ENCODE measurements at places on chromosomes 16 and 17. TPM values are rescaled to one million over a fixed set of nuclear protein-coding genes. Genes with fewer than 3 reads are reported as not detected.

Gene GPRC5C
- total RNA-seq: 2.7 TPM

DNA sequence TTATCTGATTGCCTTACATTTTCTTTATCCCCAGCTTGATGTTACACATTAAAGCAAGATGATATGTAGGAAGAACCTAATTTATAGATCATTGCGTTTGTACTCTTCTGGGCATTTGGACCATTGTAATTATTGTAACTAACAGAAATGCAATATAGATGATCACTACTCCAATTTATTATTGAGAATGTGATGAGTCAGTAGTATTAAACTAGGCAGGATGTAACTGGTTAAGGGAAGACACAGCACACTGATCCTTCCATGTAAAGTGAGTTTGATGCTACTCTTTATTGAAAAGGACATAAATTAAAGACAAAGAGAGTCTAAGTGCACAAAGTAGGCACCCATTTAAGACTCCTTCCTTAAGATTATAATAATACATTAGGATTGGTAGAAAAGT, 223.8 kb downstream of the KIF2B start:
- no peak for DNase-seq

Gene ZNF267
- 18.6 TPM for total RNA-seq

Gene NEUROD2
- not detected for total RNA-seq

GRCh38 chr16:89412811-89413210, 77.5 kb downstream of the ANKRD11 start:
- no peak for DNase-seq

GRCh38 chr17:67221062-67221998, 23.7 kb downstream of the HELZ start:
- DNase-seq: no peak

DNA sequence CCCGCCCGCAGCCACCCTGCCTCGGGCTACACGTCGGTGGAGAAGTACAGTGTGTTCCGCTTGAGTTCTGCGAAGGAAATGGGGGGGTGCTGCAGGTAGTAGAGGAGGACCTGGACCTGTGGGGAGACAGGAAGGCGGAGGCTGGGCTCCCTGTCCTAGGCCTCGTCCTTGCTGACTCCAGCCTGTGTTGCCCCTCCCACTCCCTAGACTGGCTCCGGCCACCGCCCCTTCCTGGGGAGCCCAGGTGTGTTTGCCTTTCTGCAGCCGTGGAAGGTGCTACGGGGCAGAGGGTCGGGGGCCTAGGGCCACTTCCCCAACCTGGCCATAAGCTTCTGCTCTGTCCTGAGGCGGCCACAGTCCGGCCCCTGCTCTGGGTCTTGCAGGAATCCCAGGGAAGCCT, 9.1 kb downstream of the TIMM22 start:
- no peak for DNase-seq

Gene KIAA0513
- total RNA-seq: 8.9 TPM

DNA sequence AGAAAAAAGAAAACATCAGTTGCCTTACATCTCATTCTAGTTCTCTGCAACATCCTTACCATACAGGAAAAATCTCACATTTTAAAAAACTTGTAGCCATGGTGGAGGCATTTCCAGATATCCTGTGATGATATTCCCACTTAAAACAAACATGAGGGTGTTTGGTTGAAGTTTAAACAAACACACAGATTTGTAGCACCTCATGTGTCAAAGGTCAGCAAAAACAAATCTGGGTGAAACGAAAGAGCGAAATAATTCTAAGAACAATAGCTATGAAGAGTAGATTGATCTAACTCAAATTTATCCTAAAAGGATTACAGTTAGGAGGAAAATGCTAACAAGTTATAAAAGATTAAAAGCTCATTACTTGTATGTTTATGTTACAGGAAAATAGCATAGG, 83.1 kb upstream of the IRX5 start:
- DNase-seq: no peak

DNA sequence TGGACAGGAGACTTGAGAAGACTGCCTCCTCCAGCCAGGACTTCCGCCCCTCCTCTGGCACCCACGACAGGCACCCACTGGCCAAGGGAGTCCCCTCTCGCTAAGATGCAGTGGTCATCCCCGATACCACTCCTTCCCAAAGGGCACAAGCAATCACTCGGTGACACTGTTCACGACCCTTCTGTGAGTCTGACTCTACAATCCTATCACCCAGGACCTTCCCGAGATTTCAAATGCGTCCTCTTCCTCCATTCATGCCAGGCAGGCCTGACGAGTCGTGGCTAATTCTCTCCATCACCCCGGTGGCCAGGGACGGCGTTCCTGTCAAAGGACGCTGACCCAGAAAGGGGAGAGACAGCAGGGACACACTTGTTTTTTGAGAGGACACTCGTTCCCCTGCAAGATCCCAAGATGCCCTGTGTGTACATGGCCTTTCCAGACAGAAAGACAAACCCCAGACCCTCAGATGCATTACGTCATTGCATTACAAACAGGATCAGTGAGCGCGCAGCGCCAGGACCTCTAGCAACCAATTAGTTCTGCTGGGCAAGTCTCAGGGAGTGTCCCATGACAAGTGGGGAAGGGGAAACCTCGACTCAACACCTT, 12.2 kb downstream of the FBXO31 start:
- no peak for DNase-seq

GRCh38 chr17:46795379-46795952, 23.0 kb downstream of the WNT3 start:
- DNase-seq: peak; percentile 92

Gene TRAF7
- total RNA-seq: 97.7 TPM

DNA sequence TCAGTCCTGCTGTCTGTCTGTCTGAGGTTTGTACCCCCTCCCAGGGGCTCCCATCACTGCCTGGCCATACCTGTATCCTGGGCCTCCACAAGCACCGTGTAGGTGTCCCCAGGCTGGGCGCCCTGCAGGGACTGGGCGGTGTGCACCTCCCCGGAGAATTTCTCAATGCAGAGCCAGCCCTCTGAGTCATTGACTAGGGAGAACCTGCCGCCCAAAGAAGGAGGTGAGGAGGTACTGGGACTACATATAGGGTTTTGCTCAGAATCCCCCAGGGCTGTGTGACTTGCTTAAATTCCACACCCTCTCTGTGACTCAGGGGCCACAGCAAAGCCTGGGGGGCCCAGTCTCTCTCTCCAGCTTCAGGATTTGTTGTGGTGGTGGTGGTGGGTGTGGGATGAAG, 7.6 kb downstream of the CDH16 start:
- no peak for DNase-seq

- no peak for DNase-seq
These were observed 46.8 kb downstream of the REXO5 start for GRCh38 chr16:20853143-20853542.

DNA sequence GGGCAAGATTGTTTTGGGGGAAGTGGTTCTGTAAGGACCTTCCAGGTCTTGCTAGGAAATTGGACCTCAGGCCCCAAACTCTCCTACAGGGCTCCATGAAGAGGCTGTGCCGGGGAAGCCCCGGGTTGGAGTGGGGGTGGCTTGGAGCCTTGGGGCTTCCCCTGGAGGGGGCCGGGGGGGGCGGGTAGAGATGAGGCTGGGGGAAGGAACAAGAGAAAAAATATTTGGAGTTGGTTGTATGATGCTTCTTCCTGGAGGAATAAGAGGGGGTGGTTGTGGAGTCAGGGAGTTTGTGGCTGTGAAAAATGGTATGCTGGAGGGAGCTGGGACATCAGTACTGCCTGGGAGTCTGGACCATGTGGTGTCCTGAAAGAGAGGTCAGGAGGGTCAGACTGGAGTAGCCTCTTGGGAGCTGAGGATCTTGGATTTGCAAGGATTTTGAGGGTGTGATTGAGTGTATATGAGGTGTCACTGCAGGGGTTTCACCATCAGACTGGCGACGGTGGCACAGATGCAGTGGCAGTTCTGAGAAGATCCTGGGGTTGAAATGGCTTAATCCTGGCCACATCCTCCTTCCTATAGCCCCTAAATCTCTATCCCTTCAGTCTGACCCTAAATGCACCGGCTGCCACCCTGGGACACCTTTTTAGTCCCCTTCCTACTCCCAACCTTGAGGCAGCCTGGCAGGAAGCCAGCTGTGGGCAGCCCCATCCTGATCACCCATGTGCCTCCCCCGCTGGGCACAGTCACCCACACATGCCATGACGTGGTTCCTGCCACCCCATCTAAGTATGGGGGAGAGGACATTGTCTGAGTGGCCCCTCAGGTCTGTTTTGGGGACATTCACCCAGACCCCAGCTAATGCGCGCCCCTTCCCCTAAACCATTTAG, 10.9 kb downstream of the RARA start:
- no peak for DNase-seq

Gene CBX2
- total RNA-seq: 27.2 TPM

Gene CSH1
- total RNA-seq: not detected

Gene HSPB9
- not detected for total RNA-seq

Gene JPH3
- total RNA-seq: 9.1 TPM

- DNase-seq: peak; percentile 83
These were observed at the start of gene USB1 for GRCh38 chr16:58000706-58001676. USB1 (plus strand) TSS chr16:58001407; CDS start chr16:58001484, 77 bp downstream.

- DNase-seq: peak; percentile 63
These were observed at the start of gene P3H4 for GRCh38 chr17:41811549-41812380. P3H4 (minus strand) TSS chr17:41811949; CDS start chr17:41811915, 34 bp downstream.

- DNase-seq: no peak
These were observed 511.0 kb upstream of the CDH5 start for GRCh38 chr16:65855171-65856145.

- peak; percentile 22 for DNase-seq
These were observed 424.4 kb downstream of the PMP22 start for GRCh38 chr17:14840616-14841231.

Gene TMEM114
- not detected for total RNA-seq

- peak; percentile 96 for DNase-seq
These were observed 25.5 kb downstream of the NSMCE1 start for GRCh38 chr16:27242868-27243590.

Gene ETV4
- total RNA-seq: 13.4 TPM

Gene RNF43
- not detected for total RNA-seq

DNA sequence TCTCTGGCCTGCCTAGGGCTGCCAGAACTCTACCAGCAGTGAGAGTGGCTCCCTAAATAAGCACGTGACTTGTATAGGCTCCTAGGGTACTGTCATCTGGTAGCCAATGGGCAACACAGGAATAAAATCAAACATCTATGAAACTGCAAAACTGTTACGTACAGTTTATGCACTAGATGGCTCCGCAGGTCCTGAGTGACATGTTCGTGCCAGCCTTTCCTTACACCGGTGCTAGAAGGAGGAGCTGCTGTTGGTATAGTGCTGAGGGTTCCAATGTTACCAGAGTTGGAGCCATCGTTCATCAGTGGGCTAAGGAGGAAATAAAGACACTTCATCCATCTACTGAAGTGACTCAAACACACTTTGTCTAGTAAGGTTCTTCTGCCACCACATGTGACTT, 63.2 kb upstream of the TRAP1 start:
- peak; percentile 34 for DNase-seq

GRCh38 chr17:48927978-48928745, 16.5 kb downstream of the SNF8 start:
- DNase-seq: no peak

Gene HP
- not detected for total RNA-seq

GRCh38 chr16:88790312-88791211, 5.5 kb upstream of the PIEZO1 start:
- DNase-seq: no peak

Gene PRSS36
- 0.41 TPM for total RNA-seq

Gene MBTPS1
- 74.5 TPM for total RNA-seq

DNA sequence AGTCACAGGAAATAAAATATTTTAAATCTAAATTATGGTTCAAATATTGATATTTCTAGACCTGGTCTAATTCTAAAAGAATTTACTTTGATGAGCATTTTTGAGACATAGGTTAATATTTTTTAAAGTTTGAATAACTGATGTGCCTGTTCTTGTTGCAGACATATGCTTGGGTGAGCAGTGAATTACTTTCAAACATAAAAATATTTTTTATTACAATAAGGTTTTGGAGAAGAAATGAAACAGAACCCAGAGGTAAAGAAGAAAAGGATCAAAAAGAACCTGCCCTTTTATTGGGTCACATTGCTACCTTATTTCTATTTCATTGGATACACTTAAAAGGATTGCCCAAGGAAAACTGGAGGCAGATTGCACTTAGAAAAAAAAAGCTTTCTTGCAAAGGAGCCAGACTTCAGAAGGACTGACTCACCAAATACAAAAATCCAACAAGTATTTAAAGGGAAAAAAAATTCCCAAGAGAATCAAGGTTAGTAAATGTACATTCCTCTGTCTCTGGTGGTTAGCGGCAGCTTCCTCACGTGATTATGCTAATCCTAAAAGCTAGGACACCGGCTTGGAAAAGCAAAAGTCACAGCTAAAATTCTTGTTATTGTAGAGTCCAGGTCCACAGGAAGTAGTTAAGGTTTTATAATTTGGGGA, 18.5 kb downstream of the ENPP7 start:
- peak; percentile 77 for DNase-seq

- no peak for DNase-seq
These were observed 1.6 kb upstream of the IRF8 start for GRCh38 chr16:85897382-85897781.

DNA sequence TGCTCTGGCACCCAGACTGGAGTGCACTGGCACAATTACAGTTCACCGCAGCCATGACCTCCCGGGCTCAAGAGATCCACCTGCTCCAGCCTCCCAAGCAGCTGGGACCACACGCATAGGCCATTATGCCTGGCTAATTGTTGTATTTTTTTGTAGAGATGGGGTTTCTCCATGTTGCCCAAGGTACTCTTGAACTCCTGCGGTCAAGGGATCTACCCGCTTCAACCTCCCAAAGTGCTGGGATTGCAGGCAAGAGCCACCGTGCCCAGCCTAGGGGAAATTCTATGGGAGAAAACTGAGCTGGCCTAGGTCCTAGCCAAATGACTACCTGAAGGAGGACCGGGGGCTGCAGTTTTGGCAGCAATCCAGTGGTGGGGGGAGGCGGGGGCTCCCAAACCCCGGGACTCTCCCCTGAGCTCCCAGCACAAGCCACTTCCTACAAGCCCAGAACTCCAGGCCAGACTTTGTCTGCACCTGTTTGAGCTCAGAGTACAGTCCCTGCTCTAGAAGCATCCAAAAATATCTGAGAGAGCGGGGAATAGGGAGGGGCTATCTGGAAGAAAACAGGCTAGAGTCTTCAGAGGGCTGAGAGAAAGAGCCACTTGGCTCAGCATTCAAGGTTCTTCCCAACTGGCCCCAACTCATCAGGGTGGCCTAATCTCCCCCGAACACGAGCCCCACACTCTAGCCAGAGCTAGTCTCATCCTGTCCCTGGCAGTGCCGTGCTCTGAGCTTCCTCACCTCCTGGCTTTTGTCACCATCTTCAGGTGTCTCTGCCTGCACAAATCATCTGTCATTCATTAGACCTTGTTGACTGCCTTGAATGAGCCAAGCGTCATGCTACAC, 9.1 kb downstream of the SRL start:
- no peak for DNase-seq

Gene RNF157
- 8.3 TPM for total RNA-seq

- DNase-seq: no peak
These were observed 1.9 kb downstream of the PARD6A start for GRCh38 chr16:67662653-67663010.

Gene OSGIN1
- total RNA-seq: 10.6 TPM
